ENCODE measurements at places on chromosomes 7 and 10.

DNA sequence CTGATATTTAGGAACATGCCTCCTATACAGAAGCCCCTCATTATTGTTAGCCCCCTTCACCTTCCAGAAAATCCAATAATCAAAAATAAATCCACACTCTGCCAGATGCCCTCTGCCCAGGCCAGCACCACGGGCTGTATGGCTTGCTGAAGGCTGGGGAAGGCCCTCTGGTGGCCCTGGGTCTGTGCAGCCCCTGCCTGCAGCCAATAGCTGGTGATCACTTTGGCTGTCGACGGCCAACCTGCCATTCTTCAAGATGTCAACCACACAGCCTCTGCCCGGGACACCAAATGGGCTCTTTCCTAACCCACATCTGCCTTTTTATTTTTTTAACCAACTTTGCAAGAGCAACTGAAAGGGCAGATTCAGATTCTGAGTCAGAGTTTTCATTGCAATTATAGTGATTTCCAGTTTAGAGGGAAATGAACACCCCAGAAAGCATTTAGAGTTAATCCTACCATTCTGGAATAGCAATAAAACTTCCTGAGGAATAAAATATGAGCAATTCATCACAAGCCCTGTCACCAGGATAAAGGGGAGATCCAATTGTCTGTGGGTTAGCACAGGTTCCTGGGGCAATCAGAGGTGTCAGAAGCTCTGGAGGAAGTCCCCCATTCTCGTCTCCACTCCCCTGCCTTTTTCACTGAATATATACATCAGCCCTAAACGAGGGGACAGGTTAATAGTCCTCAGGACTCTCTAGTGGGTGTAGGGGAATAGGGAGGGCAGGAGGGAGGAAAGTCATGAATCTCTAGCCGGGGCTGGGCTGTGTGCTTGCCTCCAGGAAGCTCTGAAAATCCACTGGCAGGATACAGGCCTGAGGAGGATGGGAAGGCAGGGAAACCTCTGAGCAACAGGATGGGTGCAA lies 211.3 kb downstream of the GRID1 start:
- no peak for DNase-seq

DNA sequence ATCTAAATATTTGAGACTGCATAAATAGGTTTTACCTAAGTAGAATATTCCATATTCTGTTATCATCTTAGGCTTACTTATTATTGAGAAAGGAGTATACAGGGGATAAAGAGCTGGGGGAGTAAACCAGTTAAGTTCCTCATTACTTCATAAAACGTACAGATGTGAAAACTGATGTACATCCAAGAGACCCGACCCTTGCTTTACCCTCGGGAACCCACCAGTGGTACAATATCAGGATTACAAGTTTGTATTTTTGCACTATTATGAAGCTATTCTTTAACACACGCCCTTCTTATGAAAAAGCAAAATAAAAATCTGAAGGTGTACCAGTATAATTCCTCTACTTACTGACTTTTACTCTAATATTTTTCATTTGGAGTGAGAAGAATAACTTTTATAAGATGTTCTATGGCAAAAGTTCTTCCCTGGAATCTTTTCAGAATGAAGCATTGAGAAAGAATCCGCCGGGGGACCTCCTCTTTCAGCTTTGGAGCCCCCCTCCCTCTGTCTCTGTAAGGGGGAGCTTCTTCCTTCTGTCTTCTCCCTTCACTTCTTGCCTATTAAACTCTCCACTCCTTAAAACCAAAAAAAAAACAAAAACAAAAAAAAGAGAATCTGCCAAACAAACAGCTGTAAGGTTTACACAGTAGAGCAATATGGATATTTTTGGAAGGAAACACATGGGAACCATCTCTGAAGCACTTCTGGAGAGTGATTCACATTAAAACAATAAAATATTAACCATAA lies 550.0 kb downstream of the TNS3 start:
- no peak for DNase-seq

GRCh38 chr10:73911553-73912004 lies 647 bp downstream of the PLAU start:
- no peak for DNase-seq

GRCh38 chr10:71268758-71269157 lies 50.3 kb upstream of the SLC29A3 start:
- DNase-seq: no peak

DNA sequence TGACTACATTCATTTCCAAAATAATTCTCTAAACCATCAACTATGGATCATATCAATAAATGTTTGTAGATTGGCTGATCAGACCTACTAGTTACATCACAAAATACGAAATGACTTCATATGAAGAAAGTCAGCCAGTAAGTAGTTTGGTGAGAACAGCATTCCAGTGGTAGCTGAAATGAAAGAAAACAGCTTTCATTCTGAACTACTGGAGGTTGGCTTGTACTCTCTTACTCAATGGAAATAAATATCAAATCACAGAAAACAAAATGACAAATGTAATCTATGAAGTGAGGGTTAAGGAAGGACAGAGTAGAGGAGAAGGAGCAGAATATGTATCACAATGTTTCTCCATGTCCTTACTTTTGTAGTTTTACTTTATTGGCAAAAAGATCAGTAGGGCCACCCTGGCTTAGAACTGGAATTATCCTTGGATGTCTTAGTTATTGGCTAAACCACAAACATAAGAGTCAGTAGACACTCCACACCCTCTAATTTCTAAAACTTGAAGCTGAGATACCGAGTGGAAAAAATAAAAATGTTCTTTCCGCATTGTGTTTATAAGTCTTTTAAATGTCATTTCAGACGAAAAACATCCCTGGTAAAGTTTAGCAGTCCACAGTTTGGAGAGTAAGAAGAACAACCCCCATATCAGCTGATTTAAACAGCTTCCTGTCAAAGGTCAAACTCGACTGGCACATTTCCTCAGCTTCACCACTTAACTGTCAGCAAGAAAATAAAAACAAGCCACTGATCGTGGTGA lies 74.0 kb upstream of the DGKI start:
- no peak for DNase-seq

DNA sequence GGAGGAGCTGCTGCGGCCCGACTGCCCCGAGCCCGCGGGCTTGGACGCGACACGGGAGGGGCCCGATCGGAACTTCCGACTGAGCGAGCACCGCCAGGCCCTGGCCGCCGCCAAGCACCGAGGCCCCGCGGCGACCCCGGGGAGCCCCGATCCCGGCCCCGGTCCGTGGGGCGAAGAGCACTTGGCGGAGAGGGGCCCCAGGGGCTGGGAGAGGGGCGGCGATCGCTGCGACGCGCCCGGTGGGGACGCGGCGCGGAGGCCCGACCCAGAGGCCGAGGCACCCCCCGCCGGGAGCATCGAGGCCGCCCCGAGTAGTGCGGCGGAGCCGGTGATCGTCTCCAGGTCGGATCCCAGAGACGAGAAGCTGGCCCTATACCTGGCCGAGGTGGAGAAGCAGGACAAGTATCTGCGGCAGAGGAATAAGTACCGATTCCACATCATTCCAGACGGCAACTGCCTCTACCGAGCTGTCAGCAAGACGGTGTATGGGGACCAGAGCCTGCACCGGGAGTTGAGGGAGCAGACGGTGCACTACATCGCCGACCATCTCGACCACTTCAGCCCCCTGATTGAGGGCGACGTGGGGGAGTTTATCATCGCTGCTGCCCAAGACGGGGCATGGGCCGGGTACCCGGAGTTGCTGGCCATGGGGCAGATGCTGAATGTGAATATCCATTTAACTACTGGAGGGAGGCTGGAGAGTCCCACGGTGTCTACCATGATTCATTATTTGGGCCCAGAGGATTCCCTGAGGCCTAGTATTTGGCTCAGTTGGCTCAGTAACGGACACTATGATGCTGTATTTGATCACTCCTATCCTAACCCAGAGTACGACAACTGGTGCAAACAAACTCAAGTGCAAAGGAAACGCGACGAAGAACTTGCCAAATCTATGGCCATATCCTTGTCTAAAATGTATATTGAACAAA lies 1.4 kb downstream of the OTUD1 start:
- peak; percentile 9 for DNase-seq

GRCh38 chr10:31939797-31940708 lies 11.4 kb upstream of the ARHGAP12 start:
- no peak for DNase-seq
